ENCODE measurements at places on chromosomes 1 and 21.

- DNase-seq, result no peak
These were observed 400 bp upstream of the PGBD2 start for GRCh38 chr1:248905662-248906008.

DNA sequence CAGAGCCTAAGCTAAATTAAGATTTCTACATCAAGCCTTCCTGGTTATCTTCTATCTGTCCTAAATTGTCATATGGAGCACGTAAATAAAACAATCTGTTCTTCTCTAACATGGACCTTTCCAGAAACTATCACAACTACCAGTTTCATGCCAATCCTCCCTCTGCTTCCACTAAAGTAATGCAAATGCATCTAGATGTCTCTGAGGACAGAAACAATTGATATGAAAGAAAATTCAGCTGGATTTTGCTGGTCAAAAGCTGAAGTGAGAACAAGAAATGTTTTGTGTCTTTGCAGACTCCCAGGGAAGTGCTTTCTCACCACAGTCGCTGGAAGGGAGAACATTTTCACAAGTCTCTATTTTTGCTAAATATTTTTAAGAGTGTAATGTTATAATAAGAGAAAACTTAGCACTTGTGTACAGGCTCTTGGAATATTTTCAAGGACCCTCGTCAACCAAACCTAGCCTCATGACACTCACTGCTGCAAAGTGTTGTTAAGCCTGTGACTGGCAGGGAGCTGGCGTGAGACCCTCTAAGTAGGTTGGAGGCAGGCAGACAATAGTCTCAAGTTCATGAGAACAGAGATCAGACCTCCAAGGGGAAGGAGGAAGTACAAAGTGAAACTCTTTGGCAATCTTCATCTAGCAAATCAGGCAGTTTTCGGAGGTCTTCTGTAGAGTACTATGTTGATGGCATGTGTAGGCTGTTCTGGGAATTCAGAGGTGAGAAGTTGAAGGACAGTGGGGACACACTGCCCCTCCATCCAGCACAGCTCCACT, 38.8 kb downstream of the DNASE2B start:
- DNase-seq, result no peak

DNA sequence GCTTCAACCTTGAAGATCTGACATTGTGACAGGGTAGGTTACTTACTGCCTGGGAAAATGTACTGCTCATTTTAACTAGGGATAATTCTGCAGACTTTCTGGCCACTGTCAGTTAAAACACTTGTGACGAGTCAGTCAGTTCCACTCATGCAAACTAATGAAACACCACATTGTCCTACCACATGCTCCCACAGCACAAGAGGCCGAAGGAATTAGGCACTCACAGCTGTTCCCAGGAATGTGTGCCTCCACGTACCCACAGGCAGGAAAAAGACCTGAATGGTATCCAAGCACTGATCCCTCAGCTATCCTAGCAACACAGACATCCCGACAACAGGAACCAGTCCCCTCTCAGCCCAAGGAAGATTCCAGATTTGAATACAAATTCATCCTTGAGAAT, 12.3 kb downstream of the BCAR3 start:
- DNase-seq, result no peak

- DNase-seq, result no peak
These were observed 46.5 kb downstream of the PRDM16 start for GRCh38 chr1:3115275-3116149.

DNA sequence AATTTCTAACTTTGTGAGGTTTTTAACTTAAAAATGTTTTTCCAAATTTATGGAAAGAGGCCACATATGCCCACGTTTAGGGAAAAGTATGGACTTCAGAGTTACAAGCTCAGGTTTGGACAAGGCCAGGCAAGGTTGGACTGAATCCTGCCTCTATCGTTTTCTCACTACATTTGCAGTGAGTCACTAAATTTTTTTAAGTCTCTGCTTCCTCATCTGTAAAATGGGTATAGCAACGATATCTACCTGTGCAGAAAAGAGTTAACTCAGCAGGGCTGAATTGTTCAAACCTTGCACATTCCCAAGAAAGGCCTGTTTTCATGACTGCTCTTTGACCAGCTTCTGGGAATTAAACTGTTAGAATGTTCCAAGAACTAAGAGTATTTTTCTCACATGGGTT, 159.1 kb downstream of the LTN1 start:
- DNase-seq, result no peak

DNA sequence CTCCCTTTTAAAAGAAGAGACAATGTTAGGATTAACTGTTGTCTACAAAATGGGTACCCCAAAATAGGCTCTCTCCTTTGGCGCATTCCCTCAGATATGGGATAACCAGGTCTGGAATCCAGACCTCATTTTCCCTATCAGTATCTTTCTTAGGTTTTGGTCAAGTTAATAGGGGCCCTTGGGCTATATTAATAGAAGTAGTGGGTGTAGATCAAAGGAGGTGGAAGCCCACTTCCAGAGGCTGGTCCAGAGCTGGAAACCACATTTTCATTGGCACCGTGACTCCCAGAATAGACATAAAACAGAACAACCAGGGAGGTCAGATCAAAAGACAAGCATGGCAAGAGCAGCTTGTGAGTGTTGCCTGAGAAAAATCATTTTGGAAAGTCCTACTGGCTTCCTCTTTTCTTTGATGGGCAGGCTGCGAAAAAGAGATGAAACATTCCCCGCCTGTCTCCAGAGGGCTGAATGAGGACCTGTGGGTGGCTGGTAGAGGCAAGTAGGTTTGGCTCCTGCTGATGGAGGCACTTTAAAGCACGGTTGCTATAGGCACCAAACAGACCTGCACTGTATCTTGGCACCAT, 25.8 kb upstream of the KIF21B start:
- DNase-seq, result no peak
